SJCRH30 (cell line): ENCODE measurements at places on chromosomes 6 and 20. TPM values are rescaled to one million over a fixed set of nuclear protein-coding genes. Genes with fewer than 3 reads are reported as not detected.

Gene TENT5A
- total RNA-seq, result 11.5 and 13.0 TPM in 2 replicates

Gene SUMO4
- total RNA-seq, result 1.1 and 1.5 TPM in 2 replicates

Gene CLVS2
- not detected in 2 replicates for total RNA-seq

Gene DEFB114
- not detected in 2 replicates for total RNA-seq

Gene VNN1
- 0.10 TPM in 1 of 2 replicates, not detected in the other for total RNA-seq

Gene ELOVL2
- total RNA-seq, result 18.0 and 21.1 TPM in 2 replicates

Gene GCNT2
- total RNA-seq, result 0.14 and 0.28 TPM in 2 replicates

Gene TREM1
- total RNA-seq, result not detected in 2 replicates
